Stimulated activated CD4-positive, alpha-beta T cell treated with anti-CD3 and anti-CD28 coated beads, Interleukin-1b, Interleukin-23, amount 100 ng/mL, for 1 hour (primary cell): ENCODE measurements at places on chromosomes 3 and 15.

GRCh38 chr3:32888739-32889138 lies 62.7 kb upstream of the CCR4 start:
- no peak for DNase-seq

DNA sequence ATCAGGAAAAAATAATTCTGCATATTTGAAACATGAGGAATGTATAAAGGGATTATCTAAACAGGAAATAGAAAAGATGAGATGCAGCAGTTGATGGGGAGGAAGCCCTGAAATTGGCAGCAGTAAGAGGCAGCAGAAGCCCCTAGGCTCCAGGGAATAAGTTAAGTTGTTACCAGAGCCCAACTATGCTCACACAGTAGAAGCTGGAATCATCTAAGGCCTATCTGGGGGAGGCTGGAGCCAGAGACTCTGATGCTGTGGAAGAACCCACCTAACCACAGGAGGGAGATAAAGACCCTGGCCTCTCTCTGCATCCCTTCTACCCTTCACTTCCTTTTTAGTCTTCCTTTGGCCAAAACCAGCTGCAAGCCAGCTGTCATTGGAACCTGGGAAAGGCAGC lies 519.7 kb downstream of the DIPK2A start:
- no peak for DNase-seq

- no peak for DNase-seq
Measured at GRCh38 chr15:75656813-75657212, 9.1 kb downstream of the SNX33 start.

GRCh38 chr3:99656624-99657023 lies 18.2 kb downstream of the COL8A1 start:
- DNase-seq, result no peak

- no peak for DNase-seq
Measured at GRCh38 chr3:74539876-74540275, 74.6 kb downstream of the CNTN3 start.

DNA sequence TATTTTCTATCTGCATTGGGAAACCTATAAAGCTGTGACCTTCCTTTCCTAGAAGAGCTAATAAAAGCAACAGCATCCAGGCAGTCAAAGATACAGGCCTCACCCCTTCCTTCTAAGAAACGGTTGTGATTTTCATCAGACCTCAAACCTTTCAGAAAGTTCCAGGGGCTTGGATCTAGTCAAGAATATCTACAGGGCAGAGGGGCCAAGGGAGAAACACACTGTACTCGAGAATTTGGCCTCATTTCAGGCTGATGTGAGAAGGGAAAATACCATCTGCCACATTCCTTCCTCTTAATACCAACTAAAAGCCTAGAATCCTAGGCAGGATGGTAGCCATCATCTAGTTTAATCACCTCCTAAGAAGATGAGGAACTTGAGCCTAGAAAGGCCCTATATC lies 24.5 kb upstream of the BCL6 start:
- no peak for DNase-seq

GRCh38 chr15:62346168-62346567 lies 181.1 kb upstream of the C2CD4B start:
- no peak for DNase-seq

GRCh38 chr3:184405075-184406030 lies 25.5 kb downstream of the CHRD start:
- no peak for DNase-seq

GRCh38 chr15:40894681-40895448 lies 615 bp downstream of the VPS18 start:
- DNase-seq, result no peak

DNA sequence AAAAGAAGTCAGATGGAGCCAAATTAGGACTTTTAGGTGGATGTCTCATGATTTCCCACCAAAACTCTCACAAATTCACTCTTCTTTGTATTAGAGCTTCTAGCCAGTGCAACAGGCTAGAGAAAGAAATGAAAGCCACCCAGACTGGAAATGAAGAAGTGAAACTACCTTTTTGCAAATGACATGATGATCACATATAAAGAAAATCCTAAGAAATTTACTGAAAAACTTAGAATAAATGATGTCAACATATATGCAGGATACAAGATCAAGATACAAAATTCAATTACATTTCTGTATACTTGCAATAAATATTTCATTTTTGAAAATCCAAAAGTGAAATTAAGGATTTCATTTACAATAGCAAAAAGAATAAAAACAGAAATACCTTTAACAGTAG lies 110.8 kb downstream of the LRIG1 start:
- no peak for DNase-seq

GRCh38 chr3:127043041-127043641 lies 60.2 kb downstream of the PLXNA1 start:
- DNase-seq, result no peak

DNA sequence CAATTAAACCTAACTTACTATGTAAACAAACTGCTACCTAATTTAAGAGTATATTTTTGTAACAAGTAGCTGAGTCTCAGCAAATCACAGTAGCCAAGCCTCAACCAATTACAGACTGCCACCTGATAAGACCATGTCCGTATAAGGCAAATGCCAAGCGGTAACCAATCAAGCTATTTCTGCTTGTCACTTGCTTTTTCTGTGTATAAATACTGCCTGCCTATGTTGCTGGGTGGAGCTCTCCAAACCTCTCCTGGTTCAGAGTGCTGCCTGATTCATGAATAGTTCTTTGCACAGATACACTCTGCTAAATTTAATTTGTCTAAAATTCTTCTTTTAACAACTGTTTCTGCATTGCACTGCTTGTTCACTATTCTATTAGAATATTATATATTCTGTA lies 42.6 kb downstream of the ZNF148 start:
- no peak for DNase-seq

DNA sequence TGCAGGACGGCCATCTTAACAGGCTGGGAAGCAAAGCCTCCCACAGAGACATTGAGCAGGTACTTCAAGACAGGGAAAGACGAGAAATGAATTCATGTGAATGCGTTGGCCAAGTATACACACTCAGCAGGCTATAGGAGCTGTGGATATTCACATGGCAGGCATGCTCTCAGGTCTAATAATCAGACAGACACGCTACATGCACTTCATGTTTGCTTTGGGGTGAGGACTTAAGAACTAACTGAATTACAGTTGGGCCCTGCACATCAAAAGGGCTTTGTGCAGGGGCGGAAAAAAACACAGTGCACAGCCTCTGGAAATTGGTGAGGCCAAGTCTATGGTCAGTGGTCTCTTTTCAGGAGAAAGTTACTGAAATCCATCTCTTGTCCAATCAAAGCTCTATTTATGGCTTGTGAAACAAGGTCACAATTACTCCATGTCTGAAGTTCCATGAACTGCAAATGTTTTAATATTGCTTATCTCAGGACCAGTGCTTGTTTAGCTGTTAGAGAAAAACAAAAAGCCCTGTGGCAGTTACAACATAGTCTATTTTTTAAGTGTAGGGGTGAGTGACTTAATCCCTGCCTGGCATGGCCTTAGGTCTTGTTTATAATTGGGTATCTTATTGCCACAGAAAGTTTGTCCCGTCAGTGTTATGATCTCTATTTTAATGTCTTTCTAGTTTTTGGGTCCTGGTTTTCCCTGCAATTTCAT lies 100.6 kb upstream of the GOLGA6L6 start:
- no peak for DNase-seq

DNA sequence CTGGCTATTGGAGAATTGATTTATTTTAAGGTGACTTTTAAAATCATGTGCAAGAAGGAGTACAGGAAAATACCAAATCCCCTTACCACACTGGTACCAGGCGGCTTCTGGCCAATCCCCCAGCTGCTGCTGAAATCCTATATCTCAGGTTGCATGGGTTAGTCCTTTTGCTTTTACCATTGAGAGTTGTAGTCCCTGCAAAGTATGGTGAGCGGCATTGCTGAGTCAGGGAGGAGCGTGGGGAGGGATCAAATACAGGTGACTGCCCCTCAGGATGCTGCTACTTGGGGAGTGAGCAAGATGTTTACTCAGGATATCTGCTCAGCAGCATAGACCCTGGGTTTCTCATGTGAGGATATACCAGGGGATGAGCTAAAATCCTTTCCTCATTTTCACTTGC lies 131.9 kb upstream of the STAC start:
- no peak for DNase-seq

GRCh38 chr15:41510728-41511127 lies 2.9 kb downstream of the LTK start:
- DNase-seq, result no peak

DNA sequence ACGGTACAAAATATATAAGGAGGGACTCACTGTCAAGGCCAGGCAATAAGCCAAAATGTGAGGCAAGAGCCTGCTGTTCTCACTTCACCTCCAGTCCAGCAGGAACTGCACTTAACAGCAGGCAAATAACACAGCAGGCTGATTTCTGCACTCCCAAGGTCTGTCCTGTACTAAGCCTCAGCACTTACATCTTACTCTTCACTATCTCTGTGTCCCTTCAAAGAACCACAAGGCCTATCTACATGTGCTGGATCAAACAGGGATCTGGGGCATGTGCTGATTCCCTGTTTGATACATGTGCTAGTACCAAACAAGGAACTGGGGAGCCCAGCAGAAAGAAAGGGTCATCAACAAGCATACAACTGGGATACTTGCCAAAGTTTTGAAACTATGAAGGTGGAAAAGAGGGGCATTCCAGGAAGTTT lies 22.2 kb downstream of the UACA start:
- no peak for DNase-seq

- no peak for DNase-seq
Measured at GRCh38 chr3:141085343-141086070, 34.4 kb downstream of the SPSB4 start.

DNA sequence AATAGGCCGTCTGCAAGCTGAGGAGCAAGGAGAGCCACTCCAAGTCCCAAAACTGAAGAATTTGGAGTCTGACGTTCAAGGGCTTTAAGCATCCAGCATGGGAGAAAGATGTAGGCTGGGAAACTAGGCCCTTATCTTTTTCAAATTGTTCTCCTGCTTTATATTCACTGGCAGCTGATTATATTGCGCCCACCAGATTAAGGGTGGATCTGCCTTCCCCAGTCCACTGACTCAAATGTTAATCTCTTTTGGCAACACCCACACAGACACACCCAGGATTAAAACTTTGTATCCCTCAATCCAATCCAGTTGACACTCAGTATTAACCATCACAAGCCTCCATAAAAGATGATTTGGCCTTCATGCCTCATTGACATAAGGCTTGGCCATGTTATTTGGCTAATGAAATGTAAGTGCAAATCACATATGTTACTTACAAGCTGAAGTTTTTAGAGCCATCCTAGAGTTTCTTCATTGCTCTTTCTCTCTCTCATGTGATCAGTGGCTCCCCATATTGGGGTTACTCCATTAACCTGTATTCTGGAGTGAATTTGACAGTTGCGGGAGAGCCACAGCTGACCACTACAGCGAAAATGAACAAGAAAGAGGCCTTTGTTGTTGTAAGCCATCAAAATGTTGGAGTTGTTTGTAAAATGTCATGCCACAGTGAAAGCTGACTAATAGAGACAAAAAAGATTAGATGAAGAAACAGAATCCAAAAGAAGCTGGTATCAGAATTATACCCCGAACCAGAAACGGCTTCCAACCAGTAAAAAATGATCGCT lies 61.7 kb downstream of the GBE1 start:
- DNase-seq, result no peak

DNA sequence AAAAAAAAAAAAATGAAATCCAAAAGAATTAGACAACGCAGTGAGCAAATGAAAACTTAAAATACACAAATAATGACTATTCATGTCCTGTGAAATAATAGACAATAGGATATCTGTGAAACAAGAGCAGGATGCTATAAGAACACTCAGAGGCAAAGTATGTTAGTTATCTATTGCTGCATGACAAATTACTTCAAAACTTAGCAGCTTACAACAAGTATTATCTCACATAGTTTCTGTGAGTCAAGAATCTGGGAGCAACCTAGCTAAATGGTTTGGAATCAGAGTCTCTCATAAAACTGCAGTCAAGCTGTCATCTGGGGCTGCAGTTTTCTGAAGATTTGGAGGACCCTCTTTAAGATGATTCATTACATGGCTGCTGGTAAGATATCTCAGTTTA lies 36.5 kb upstream of the ZMAT3 start:
- DNase-seq, result no peak

- no peak for DNase-seq
Measured at GRCh38 chr3:111321786-111322185, 220.2 kb upstream of the CD96 start.
